ENCODE measurements at places on chromosomes 4 and X.

DNA sequence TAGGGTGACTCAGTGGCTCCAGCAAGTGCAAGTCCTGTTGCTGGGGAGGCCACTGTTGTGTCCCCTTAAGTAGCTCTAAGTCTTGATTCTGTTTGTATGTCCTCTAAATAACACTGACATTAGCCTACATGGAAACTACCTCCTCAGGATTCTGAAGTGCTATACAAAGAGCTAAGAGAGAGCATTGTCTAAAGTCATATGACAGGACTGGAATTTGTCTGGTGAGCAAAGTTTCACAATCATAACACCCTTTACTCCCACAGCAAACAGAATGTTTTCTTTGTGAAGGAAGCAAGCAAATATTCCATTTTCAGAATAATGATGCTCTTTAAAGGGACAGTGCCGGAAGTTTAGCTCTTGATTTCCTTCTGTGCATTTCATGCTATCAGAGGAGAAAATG is 23.4 kb upstream of the CT47A1 start:
- DNase-seq, result no peak

DNA sequence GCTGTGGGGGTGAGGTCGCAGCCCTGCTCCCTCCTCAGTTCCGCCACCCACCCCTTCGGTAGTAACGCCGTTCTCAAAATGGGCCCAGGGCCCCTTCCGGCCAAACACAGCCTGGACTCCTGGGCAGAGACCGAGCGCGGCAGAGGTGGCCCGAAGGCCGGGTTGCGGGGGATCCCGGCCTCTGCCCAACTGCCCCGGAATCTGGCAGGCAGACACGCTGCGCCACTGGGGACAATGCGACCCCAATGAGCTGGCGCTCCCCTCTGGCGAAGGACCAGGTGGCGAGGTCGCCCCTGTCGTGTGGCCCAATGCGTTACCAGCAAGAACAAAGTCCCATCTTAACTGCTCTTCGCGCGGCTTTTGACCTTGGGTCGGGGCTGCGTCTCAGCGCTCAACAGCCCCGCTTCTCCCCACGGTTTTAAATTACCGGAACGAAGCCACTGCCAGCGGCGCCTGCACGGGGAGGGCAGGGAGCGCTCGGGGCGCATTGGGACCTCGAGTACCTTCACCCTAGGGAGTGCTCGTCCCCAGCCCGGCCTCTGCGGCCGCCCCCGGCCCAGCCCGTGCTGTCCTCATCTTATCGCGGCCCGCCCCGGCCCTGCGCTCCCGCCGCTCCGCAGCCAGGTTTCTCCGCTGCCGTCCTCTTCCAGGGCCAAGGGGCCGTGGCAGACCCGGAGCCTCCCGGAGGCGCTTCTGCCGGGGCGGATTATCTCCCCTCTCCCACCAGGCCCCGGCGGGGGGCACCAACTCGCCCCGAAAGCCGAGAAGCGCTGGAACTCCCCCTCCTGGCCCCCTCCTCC is 22.2 kb upstream of the HMX1 start:
- DNase-seq, result no peak

- no peak for DNase-seq
Measured at GRCh38 chr4:91958596-91958995, 345.2 kb upstream of the GRID2 start.

- DNase-seq, result peak; percentile 3
Measured at GRCh38 chr4:52376132-52376704, 282.9 kb downstream of the USP46 start.

- peak; percentile 15 for DNase-seq
Measured at GRCh38 chr4:145830699-145831098, 107.9 kb downstream of the ZNF827 start.

- no peak for DNase-seq
Measured at GRCh38 chr4:172129593-172129992, 316.4 kb downstream of the GALNTL6 start.

- DNase-seq, result no peak
Measured at GRCh38 chr4:179989975-179990374, 2253.2 kb upstream of the TENM3 start.

DNA sequence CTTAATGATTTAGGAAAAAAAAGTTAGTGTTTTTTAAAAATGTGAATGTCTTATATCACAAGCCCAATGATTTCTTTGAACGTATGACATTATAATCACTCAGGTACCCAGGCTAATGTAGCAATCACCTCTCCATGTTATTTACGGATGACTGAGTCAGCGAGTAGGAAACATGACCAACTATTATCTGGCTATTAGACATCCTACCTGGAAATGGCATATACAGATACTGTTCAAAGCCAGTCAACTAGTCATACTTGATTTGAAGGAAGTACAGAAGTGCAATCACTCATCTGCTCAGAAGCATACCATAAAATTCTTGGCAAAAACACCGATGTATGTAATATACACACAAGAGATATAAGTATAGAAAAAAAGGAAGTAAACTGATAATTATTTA is 732.5 kb downstream of the ARAP2 start:
- no peak for DNase-seq

- no peak for DNase-seq
Measured at GRCh38 chrX:109926743-109927662, 75.9 kb upstream of the TMEM164 start.

GRCh38 chr4:184232975-184233374 is 15.3 kb upstream of the ENPP6 start:
- no peak for DNase-seq

- no peak for DNase-seq
Measured at GRCh38 chrX:71989768-71990426, 79.3 kb downstream of the NHSL2 start.

DNA sequence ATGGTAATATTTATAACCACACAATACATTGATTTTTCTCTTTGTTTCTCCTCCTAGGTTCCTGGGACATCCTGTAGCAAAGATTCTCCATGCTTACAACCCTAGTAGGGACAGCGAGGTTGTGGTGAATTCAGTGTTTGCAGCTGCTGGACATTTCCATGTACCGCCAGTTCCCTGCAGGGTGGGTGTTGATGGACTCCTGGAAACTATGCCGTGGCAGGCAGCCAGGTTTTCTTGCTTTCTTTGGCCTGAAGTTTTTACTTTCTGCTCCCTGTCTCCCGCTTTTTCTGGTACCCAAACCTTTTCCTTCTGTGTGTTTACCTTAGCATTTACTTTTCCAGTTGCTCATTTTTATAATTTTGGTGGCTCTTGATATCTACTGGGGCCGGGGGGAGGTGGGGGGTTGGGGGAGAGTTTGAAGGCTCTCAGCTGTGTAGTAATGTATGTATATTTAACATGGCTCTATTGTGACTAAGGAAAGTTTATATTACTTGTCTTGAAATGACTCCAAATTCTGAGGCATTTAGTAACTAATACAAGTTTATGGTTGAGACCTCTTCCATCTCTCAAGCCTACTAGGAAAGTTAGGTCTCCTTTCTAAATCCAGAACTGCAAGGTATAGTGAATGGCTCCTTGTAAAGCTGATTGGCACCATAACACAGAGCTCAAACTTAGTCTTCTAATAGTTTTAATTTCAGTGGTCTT is 89.7 kb downstream of the TMEM131L start:
- DNase-seq, result no peak

DNA sequence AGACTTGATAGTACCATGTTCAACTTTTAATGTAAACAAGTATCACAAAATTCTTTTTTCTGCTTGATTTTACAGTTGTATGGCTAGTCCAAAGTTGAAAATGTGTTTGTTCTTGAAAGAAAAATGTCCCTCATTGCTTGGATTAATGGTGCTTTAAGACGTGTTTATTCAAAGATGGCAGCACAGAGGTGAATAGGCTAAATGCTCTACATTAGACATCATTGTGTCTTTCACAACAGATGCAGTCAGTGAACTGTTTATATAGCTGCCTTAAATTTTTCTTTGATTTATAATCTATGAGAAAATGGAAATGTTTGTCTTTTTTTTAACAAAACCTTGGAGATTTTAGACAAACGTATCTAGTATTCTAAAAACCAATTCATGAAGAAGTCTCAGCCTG is 137.3 kb downstream of the BMPR1B start:
- DNase-seq, result no peak

DNA sequence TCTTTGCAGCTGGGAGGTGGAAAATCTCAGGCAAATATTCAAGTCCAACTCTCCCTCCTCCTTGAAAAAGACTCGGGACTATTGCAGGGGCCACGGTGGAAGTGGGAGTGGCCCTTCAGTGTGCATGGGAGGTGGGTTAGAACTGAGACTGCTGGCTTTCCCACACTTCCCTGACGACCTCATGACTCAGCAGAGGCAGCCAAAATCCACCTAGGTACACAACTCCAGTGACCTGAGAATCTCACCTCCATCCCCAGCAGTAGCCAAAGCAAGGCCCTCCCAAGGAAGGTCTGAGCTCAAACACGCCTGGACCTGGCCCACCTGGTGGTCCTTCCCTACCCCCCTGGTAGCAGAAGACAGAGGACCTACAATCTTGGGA is 6.2 kb upstream of the UGT2B17 start:
- DNase-seq, result no peak

GRCh38 chrX:58025979-58026378 is 115.7 kb upstream of the ZXDA start:
- peak; percentile 1 for DNase-seq

DNA sequence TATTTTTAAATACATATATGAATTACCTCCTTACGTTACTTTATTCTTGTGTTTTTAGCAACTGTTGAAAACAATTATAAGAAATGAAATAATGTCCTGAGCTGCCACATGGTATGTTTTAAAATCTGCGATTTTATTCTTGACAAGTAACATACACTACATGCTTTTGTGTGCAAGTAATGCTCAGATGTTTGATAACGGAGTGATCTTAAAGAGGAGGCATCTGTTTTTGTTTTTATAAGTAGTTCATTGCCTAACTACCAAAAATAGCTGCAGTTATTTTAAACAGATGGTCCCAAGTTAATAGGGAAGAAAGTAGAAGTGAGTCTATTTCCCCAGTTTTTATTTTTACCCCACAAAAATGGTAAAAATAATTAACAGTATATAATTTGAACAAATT is 55.2 kb downstream of the GAB1 start:
- no peak for DNase-seq

GRCh38 chr4:44487341-44487740 is 38.7 kb upstream of the KCTD8 start:
- DNase-seq, result no peak

DNA sequence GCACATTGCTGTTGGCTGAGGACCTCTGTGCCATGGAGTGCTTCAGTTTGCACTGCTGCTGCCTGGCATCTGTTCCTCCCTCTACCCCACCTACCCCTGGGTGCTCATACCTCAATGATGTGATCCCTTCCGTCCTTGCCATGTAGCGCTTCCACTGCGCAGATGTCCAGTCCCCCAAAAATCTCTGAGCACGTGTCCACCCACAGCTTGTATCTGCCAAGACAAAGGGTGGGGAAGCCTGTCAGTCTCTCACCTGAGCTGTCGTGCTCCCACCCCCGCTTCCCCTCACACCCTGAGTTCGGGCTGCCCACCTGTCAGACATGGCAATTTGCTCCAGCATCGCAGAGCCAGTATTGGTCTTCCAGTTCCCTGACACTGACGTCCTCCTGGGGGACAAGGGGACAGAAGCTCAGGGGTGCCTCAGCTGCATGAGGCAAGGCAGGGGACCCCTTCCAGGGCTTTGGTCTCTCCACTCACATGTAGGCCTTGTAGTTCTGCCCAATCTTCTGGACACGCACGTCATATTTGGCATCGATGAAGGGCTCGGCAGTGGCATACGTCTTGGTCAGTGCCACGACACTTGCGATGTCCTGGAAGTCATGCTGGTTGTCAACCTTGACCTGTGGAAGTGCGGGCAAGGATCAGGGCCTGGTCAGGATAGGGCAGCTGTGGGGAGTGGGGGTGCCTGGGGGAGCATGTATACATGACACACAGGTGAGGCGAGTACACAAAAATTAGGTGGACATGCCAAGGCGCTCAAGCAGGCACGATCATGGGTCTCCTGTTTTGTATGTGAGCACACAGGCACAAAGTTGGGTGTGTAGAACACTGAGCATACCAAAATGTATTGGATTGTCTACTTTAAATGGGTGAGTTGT is 6.0 kb upstream of the TIMP1 start:
- no peak for DNase-seq

DNA sequence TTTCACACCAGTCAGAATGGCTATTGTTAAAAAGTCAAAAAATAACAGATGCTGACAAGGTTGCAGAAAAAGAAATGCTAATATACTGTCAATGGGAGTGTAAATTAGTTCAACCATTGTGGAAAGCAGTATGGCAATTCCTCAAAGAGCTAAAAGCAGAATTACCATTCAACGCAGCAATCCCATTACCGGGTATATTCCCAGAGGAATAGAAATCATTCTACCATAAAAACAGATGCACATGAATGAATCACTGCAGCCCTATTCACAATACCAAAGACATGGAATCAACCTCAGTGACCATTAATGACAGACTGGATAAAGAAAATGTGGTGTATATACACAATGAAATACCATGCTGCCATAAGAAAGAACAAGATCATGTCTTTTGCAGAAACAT is 243.0 kb downstream of the STPG2 start:
- no peak for DNase-seq

DNA sequence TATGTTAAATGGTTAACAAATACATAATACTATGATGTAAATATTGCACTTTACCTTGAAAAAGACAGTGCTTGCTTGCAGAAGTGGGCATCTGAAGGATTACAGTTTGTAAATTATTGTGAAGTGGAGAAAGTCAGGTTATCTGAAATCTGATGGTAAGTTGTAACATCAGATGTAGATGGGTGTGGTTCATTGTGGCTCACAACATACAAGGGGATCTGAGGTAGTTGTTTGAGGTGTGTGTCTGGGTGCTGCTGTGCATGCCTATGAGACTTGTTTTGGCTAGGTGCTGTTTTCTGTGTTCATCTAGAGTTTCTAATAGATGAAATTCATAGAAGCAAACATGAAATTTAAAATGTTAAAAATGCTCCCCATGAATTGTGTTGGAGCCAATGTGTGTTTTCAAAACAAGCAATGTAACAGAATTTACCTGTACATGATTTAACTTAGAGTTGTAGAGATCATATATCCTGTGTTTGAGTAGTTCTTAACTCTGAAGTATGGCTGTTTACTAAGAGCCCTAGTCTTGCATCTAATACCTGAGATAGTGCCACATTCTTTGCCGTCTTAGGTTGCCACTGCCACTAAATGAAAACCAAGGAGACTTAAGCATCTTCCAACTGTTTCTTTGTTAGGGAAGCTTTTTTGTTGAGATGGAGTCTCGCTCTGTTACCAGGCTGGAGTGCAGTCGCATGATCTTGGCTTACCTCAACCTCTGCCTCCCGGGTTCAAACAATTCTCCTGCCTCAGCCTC is 11.9 kb upstream of the NDUFC1 start:
- no peak for DNase-seq

GRCh38 chrX:29617725-29618124 is 597.6 kb upstream of the MAGEB2 start:
- no peak for DNase-seq
